ENCODE measurements at places on chromosomes 16 and 17.
A peak's percentile ranks its signal among the peaks of the same experiment; 100 is the strongest.

GRCh38 chr17:3683054-3683511 is 12.9 kb downstream of the P2RX5 start:
- H3K27ac ChIP-seq: peak overlapping the region; percentile 56
- H3K4me3 ChIP-seq: no peak overlapping the region
- H3K27me3 ChIP-seq: no peaks in the 10 kb centered on the region
- H3K4me1 ChIP-seq: peaks cover 13% of the 10 kb centered on the region

- peaks cover 40% of the 10 kb centered on the region for H3K4me1 ChIP-seq
- H3K27me3 ChIP-seq: no peaks in the 10 kb centered on the region
- no peaks in the 10 kb centered on the region for H3K36me3 ChIP-seq
- H3K4me3 ChIP-seq: no peak overlapping the region
- DNase-seq: no peak
Measured at GRCh38 chr17:27463235-27463677, 7.0 kb downstream of the KSR1 start.

DNA sequence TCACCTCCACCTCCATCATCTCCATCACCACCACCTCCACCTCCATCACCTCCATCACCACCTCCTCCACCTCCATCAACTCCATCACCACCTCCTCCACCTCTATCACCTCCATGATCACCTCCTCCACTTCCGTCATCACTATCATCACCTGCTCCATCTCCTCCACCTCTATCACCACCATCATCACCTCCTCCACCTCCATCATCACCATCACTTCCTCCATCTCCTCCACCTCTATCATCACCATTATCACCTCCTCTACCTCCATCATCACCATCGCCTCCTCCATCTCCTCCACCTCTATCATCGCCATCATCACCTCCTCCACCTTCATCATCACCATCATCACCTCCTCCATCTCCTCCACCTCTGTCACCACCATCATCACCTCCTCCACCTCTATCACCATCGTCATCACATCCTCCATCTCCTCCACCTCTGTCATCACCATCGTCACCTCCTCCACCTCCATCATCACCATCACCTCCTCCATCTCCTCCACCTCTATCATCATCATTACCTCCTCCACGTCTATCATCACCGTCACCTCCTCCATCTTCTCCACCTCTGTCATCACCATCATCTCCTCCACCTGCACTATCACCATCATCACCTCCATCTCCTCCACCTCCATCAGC is 27.0 kb downstream of the ADGRG5 start:
- no peak for DNase-seq
- H3K27me3 ChIP-seq: no peaks in the 10 kb centered on the region
- H3K4me3 ChIP-seq: no peak overlapping the region
- H3K36me3 ChIP-seq: peaks cover 10% of the 10 kb centered on the region
- peaks cover 8% of the 10 kb centered on the region for H3K4me1 ChIP-seq

DNA sequence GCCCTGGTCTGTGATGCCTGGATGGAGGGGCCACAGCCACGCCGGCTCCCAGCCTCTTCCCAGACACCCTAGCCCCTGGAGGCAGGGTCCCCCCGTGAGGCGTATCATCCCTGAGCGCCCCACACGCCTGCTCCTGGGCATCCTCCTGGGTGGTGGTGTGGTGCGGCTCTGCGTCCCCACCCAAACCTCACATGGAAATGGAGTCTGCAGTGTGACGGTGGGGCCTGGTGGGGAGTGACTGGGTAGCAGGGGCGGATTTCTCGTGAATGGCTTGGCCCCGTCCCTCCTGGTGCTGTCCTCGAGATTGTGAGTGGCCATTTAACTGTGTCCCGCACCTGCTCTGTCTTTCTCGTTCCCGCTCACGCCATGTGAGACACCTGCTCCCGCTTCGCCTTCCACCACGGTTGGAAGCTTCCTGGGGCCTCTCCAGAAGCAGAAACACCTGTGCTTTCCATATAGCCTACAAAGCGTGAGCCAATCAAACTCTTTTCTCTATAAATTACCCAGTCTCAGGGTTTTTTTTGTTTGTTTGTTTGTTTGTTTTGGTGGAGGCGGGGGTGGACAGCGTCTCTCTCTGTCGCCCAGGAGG is 5.9 kb upstream of the SSTR5 start:
- H3K4me1 ChIP-seq: peaks cover 3% of the 10 kb centered on the region
- no peak overlapping the region for H3K4me3 ChIP-seq
- H3K27me3 ChIP-seq: peaks cover 25% of the 10 kb centered on the region
- no peaks in the 10 kb centered on the region for H3K36me3 ChIP-seq
- H3K27ac ChIP-seq: no peak overlapping the region
- DNase-seq: no peak

GRCh38 chr17:59607061-59607460 is 12.6 kb upstream of the CLTC start:
- H3K27ac ChIP-seq: peak overlapping the region; percentile 53
- DNase-seq: no peak
- H3K4me3 ChIP-seq: no peak overlapping the region
- no peaks in the 10 kb centered on the region for H3K27me3 ChIP-seq

- no peaks in the 10 kb centered on the region for H3K36me3 ChIP-seq
- H3K27me3 ChIP-seq: peaks cover 42% of the 10 kb centered on the region
- H3K4me3 ChIP-seq: no peak overlapping the region
Measured at GRCh38 chr16:87570938-87571867, 31.1 kb upstream of the JPH3 start.

- no peak for DNase-seq
- H3K36me3 ChIP-seq: peaks cover 3% of the 10 kb centered on the region
- H3K27me3 ChIP-seq: no peaks in the 10 kb centered on the region
- H3K4me3 ChIP-seq: no peak overlapping the region
- no peak overlapping the region for H3K27ac ChIP-seq
- peaks cover 37% of the 10 kb centered on the region for H3K4me1 ChIP-seq
Measured at GRCh38 chr17:36975922-36976515, 27.3 kb downstream of the AATF start.

GRCh38 chr17:45722161-45722560 is 62.0 kb upstream of the CRHR1 start:
- no peaks in the 10 kb centered on the region for H3K36me3 ChIP-seq
- H3K27me3 ChIP-seq: peaks cover 63% of the 10 kb centered on the region
- DNase-seq: no peak
- H3K4me1 ChIP-seq: no peaks in the 10 kb centered on the region

- no peaks in the 10 kb centered on the region for H3K27me3 ChIP-seq
- H3K36me3 ChIP-seq: no peaks in the 10 kb centered on the region
- H3K27ac ChIP-seq: no peak overlapping the region
- H3K4me1 ChIP-seq: no peaks in the 10 kb centered on the region
- no peak overlapping the region for H3K4me3 ChIP-seq
Measured at GRCh38 chr16:66026211-66026610, 340.3 kb upstream of the CDH5 start.

DNA sequence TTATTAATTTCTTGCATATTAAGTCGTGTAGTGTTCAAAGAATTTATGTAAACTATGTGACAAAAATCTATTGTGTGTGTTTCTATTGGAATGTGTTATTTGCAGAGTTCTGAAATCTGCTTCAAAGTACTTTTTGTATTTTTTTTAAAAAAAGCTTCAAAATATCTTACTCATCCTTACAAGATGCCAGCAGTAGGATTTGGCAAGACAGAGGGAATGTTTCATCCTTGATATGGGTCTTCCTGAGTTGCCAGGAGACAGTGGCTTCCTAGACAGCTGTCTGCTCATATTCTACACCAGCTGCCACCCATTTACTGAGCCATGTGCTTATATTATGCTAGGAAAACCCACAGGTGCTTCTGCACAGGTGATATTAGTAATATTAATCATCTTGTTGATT is 36.4 kb downstream of the EFCAB5 start:
- DNase-seq: no peak
- no peaks in the 10 kb centered on the region for H3K4me1 ChIP-seq
- no peak overlapping the region for H3K4me3 ChIP-seq
- no peak overlapping the region for H3K27ac ChIP-seq
- H3K36me3 ChIP-seq: no peaks in the 10 kb centered on the region

DNA sequence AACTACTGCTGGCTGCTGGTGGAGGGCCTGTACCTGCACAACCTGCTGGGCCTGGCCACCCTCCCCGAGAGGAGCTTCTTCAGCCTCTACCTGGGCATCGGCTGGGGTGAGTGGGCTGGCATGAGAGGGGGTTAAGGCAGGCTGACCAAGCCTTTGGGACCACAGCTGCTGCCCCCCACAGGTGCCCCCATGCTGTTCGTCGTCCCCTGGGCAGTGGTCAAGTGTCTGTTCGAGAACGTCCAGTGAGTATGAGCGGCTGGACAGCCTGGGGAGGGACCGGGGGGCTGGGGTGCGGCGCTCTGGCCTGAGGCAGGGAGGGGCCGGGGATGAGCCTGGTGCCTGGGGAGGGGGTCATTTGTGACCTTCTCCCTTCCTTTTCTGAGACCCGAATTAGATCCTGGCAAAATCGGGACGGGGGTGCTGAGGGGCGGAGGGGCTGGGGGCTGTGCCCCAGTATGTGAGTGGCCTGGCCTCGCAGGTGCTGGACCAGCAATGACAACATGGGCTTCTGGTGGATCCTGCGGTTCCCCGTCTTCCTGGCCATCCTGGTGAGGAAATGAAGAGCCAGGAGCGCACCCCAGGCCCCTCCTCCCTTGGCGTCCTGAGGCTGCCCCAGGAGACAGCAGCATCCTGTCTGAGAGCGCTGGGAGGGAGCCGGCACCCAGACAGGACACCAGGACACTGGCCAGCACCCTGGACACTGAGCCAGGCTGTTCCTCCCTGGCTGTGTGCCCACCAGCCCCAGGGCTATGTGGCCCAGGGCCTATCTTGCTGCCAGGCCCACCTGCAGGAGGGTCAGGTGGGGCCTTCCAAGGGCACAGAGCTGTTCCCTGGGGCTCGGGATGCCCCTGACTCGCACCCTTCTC is 8.0 kb downstream of the GCGR start:
- no peak for DNase-seq
- H3K27me3 ChIP-seq: peaks cover 34% of the 10 kb centered on the region
- H3K27ac ChIP-seq: no peak overlapping the region
- peaks cover 2% of the 10 kb centered on the region for H3K36me3 ChIP-seq

GRCh38 chr16:2163211-2163881 is 7.8 kb downstream of the TRAF7 start:
- no peaks in the 10 kb centered on the region for H3K27me3 ChIP-seq
- no peak overlapping the region for H3K27ac ChIP-seq
- H3K36me3 ChIP-seq: no peaks in the 10 kb centered on the region
- H3K4me3 ChIP-seq: no peak overlapping the region
- H3K4me1 ChIP-seq: peaks cover 2% of the 10 kb centered on the region
- no peak for DNase-seq

GRCh38 chr17:66831383-66832210 is 3.3 kb upstream of the CACNG5 start:
- no peak overlapping the region for H3K27ac ChIP-seq
- H3K4me1 ChIP-seq: peaks cover 2% of the 10 kb centered on the region
- no peak for DNase-seq
- H3K4me3 ChIP-seq: no peak overlapping the region
- peaks cover 76% of the 10 kb centered on the region for H3K27me3 ChIP-seq

DNA sequence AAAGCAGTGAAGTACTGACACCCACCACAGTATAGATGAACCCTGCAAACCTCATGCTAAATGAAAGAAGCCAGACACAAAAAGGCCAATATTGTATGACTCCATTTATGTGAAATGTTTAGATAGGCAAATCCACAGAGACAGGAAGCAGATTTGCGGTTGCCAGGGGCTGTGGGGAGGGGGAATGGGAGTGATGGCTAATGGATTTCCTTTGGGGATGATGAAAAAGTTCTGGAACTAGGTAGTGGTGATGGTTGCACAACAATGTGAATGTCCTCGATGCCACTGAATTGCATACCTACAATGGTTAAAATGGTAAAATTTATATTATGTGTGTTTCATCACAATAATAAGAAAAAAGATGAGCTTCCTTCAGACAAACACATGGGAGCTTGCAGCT is 28.4 kb upstream of the WFIKKN2 start:
- H3K27me3 ChIP-seq: no peaks in the 10 kb centered on the region
- no peak overlapping the region for H3K4me3 ChIP-seq
- H3K4me1 ChIP-seq: peaks cover 2% of the 10 kb centered on the region
- no peak for DNase-seq
- no peaks in the 10 kb centered on the region for H3K36me3 ChIP-seq
- H3K27ac ChIP-seq: no peak overlapping the region

DNA sequence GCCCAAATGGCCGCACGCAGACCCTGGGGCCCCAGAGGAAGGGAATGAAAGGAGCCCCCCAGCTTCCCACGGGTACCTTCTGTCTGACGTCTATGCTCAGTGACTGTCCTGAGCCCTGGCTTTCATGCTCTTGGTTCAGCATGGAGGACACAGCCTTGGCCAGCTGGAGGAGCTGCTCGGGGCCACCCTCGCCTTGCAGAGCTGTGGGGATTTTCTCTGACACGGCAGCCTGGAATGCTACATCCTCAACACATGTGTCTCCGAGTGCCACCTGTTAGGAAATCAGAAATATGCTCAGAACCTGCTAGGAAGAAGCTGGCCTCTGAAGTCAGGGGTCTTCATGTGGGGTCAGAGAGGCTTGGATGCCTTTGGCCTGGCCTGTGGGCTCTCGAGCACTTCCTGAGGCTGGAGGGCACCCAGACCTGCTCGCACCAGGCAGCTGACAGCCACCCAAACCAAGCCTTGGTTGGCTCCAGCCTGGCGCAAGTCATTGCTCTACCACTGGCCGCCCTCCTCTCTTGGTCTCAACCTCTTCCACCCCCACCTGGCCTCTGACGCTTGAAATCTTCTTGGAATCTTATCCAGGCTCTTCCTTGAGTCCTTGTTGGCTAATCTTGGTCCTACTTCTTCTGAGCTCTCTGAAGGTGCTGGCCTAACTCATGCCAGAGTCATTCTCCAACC is 63.7 kb upstream of the BCO1 start:
- H3K4me1 ChIP-seq: peaks cover 2% of the 10 kb centered on the region
- peaks cover 5% of the 10 kb centered on the region for H3K36me3 ChIP-seq
- no peak for DNase-seq

DNA sequence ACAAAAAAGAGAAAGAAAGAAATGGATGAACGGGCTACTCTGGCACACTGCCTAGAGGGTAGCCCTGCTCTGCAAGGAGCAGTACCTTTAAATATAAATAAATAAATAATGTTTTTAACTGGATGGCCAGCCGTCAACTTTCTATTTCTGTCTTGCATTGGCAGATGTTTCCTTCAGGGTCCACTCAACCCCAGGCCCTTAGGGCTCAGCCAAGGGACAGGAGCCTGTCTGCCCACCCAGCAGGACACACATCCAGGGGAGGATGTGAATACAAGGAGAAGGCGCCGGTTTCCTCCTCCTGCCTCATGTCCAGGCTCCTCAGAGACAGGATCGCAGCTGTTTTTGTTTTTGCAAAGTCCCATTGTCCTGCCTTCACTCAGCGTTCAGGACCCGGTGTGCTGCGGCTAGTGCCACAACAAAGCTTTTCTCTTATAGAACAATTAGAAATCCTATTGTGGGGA is 22.6 kb downstream of the TTYH2 start:
- H3K27ac ChIP-seq: no peak overlapping the region
- H3K4me1 ChIP-seq: peaks cover 3% of the 10 kb centered on the region
- DNase-seq: no peak
